Activated CD8-positive, alpha-beta T cell treated with anti-CD3 and anti-CD28 coated beads for 36 hours (primary cell): ENCODE measurements at places on chromosomes 11 and 22. TPM values are rescaled to one million over a fixed set of nuclear protein-coding genes. Genes with fewer than 3 reads are reported as not detected.

- no peak overlapping the region for H3K27ac ChIP-seq
- no peaks in the 10 kb centered on the region for H3K36me3 ChIP-seq
- peak; percentile 9 for DNase-seq
- no peaks in the 10 kb centered on the region for H3K27me3 ChIP-seq
- H3K4me3 ChIP-seq: no peak overlapping the region
Measured at GRCh38 chr11:87722756-87723565, 452.3 kb downstream of the RAB38 start.

DNA sequence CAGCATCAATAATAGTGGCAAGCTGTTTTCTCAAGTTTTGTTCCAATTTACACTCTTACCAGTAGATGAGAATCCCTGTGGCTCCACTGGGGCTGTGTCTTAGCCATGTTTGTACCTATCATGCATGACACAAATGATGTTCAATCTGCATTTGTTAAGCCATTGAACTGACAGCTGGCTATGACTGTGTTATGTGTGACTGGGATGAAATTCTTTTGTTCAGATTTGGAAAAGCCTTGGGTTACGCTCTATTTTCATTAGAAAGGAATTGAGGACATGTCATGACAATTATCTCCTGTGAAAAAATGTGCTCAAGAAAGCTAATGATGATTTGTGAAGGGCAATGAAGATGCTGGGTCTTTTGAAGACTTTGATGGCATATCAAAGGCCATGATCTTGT, 201.8 kb upstream of the LARGE1 start:
- no peak for DNase-seq
- no peaks in the 10 kb centered on the region for H3K4me1 ChIP-seq
- no peak overlapping the region for H3K27ac ChIP-seq
- peaks cover 2% of the 10 kb centered on the region for H3K27me3 ChIP-seq
- H3K4me3 ChIP-seq: no peak overlapping the region

- peak overlapping the region; percentile 50 for H3K4me3 ChIP-seq
- peaks cover 89% of the 10 kb centered on the region for H3K4me1 ChIP-seq
- peaks cover 63% of the 10 kb centered on the region for H3K36me3 ChIP-seq
- H3K27me3 ChIP-seq: no peaks in the 10 kb centered on the region
Measured at GRCh38 chr22:36352803-36353507, 34.8 kb downstream of the MYH9 start.

The DGCR8 gene
- 38.8 TPM for total RNA-seq

The TMEM135 gene
- total RNA-seq: 24.7 TPM

GRCh38 chr11:131724436-131724975, 354.1 kb downstream of the NTM start:
- no peaks in the 10 kb centered on the region for H3K4me1 ChIP-seq
- no peak overlapping the region for H3K4me3 ChIP-seq
- DNase-seq: no peak
- H3K36me3 ChIP-seq: no peaks in the 10 kb centered on the region
- peaks cover 2% of the 10 kb centered on the region for H3K27me3 ChIP-seq

DNA sequence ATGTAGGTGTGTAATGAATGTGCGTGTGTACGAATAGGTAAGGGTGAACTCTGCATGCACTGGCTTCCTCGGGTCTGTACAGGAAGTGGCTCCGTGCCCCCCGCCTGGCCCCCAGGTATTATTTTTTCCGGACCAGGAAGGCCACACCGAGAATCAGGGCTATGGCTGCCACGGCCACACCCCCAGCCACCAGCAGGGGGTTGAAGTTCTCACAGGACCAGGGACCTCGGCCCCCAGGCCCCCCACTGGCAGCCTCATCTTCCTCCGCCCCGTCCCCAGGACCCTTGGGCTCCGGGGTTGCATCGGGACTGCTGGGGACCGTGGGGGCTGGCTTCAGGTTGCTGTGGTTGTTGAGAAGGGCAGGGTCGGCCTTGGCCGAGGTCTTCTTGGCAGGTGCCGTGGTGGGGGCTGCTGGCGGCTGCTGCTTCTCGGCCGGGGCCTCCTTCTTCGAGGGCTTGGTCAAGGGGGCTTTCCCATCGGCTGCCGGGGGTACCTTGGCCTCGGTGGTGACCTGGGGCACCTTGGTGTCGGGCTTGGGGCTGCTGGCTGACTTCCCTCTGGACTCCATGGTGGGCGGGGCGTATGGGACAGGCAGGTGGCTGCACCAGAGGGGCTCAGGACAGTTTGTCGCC, 1.8 kb downstream of the CEND1 start:
- H3K36me3 ChIP-seq: peaks cover 8% of the 10 kb centered on the region
- H3K27ac ChIP-seq: no peak overlapping the region
- peaks cover 12% of the 10 kb centered on the region for H3K4me1 ChIP-seq
- peak; percentile 41 for DNase-seq
- H3K27me3 ChIP-seq: no peaks in the 10 kb centered on the region

The PNPLA3 gene
- total RNA-seq: 0.70 TPM

GRCh38 chr11:17116117-17116516, 38.6 kb upstream of the RPS13 start:
- no peak for DNase-seq
- H3K27me3 ChIP-seq: no peaks in the 10 kb centered on the region
- no peak overlapping the region for H3K4me3 ChIP-seq
- peaks cover 4% of the 10 kb centered on the region for H3K4me1 ChIP-seq
- H3K27ac ChIP-seq: no peak overlapping the region

The GAB4 gene
- not detected for total RNA-seq

The GGTLC3 gene
- not detected for total RNA-seq

The SYNGR1 gene
- 2.4 TPM for total RNA-seq

GRCh38 chr22:25448435-25449051, 115.9 kb upstream of the GRK3 start:
- H3K4me3 ChIP-seq: peak overlapping the region; percentile 82
- H3K4me1 ChIP-seq: peaks cover 36% of the 10 kb centered on the region
- no peaks in the 10 kb centered on the region for H3K27me3 ChIP-seq
- peaks cover 30% of the 10 kb centered on the region for H3K36me3 ChIP-seq
- H3K27ac ChIP-seq: peak overlapping the region; percentile 94
- DNase-seq: peak; percentile 63

- no peaks in the 10 kb centered on the region for H3K36me3 ChIP-seq
- H3K27ac ChIP-seq: no peak overlapping the region
- no peaks in the 10 kb centered on the region for H3K27me3 ChIP-seq
- H3K4me3 ChIP-seq: no peak overlapping the region
Measured at GRCh38 chr11:100825626-100826025, 138.5 kb downstream of the ARHGAP42 start.

DNA sequence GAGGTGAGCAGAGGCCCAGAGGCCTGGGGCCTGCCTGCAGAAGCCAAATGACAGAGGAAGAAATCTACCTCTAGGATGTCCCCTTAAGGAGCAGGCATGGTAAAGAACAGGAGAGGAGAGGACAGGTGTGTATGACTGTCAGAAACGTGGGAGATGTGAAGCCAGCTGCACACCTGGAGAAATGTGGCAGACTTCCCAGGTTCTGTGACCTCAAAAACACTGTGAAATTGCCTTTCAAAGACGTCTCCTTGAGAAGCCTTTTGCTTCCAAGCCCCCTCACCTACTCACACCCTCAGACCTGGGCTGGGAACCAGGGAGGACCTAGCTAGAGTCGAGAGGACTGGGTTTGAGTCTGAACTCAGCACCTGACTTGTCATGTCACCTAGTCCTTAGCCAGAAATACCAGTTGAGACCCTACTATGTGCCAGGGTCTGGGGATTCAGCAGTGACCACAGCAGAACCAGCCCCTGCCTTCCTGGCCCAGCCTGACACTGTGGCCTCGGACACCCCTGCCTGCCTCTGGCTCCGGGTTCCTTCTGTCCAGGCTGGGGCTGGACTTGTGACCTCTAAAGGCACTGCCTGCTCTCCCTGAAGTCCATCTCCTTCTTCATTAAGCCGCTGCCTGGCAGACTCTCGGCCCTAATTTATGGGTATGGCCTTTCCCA, 5.6 kb downstream of the TPBGL start:
- H3K27ac ChIP-seq: no peak overlapping the region
- peaks cover 4% of the 10 kb centered on the region for H3K4me1 ChIP-seq
- H3K27me3 ChIP-seq: peaks cover 18% of the 10 kb centered on the region
- DNase-seq: no peak
- H3K36me3 ChIP-seq: no peaks in the 10 kb centered on the region

DNA sequence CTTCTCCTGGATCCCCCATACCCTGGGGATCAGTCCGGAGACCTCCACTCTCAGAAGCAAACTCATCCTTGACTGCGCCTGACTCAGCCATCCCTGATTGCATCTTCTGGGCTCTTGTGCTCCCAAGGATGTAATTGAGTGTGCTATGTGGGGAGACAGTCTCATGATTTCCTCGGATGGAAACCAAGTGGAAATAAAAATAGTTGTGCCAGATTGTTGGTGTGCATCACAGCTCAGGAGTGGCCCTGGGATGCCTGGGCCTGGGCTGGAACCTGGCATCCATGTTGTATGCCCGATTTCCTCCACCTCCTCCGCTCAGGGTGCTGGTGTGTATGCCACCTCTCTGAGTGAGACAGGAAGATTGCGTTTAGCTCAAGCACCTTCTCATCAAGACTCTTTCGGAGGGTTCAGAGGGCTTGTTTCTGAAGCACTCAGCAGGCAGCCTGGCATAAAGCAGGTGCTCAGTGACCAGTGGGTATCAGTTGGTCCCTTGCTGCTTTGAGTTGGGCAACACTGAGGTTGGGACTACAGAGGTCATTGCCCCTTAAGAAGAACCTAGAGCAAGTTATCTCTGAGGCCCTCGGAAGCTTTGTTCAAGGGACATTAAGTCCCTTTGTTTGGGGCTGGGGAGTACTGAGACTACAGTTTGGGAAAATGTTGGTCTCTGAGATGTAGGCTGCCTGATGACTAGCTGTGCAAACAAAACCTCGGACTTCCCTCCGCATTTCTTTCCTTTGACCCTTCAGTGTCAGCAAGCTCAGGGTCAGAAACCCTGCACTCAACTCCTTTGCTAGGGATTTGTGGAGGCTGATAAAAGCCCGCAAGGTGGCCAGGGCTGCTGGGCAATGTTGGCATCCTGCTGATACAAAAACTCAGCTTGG, 24.8 kb upstream of the MICAL2 start:
- no peak for DNase-seq
- H3K4me3 ChIP-seq: no peak overlapping the region
- H3K27ac ChIP-seq: no peak overlapping the region
- no peaks in the 10 kb centered on the region for H3K27me3 ChIP-seq

- peak; percentile 82 for DNase-seq
- no peak overlapping the region for H3K4me3 ChIP-seq
- no peak overlapping the region for H3K27ac ChIP-seq
- peaks cover 28% of the 10 kb centered on the region for H3K4me1 ChIP-seq
- no peaks in the 10 kb centered on the region for H3K27me3 ChIP-seq
Measured at GRCh38 chr11:118232659-118233058, 7.8 kb upstream of the JAML start.
